ENCODE measurements at places on chromosomes 4 and X.

DNA sequence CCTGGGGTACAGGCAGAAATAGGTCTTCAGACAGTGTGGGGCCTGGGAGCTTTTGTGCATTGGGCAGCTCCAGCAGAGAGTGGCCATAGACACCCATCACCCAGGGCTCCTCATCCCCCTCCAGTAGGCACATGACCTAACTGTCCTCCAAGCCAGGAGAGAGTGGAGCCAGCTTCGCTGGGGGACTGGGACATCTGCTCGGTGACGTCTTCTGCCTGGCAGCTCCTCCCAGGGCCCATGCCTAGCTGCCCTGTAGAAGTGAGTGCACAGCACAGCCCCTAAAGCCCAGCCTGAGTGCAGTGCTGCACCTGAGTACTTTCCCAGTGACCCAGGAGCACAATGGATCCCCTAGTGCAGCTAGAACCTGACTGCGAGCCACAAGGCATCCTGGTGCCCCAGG is 279.7 kb upstream of the SLC7A11 start:
- DNase-seq: no peak

DNA sequence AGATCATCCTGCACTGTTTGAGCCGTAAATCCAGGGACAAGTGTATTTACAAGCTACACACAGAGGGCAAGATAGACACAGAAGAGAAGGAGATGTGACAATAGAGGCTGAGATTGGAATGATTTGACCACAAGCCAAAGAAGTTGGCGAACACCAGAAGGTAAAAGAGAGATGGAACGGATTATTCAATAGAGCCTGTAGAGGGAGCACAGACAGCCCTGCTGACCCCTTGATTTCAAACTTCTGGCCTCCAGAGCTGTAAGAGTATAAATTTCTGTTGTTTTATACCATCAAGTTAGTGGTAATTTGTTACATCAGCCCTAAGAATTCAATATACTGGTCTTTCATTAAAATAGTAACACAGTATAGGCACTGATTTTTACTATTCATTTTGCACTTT is 447.8 kb downstream of the FAT4 start:
- no peak for DNase-seq

DNA sequence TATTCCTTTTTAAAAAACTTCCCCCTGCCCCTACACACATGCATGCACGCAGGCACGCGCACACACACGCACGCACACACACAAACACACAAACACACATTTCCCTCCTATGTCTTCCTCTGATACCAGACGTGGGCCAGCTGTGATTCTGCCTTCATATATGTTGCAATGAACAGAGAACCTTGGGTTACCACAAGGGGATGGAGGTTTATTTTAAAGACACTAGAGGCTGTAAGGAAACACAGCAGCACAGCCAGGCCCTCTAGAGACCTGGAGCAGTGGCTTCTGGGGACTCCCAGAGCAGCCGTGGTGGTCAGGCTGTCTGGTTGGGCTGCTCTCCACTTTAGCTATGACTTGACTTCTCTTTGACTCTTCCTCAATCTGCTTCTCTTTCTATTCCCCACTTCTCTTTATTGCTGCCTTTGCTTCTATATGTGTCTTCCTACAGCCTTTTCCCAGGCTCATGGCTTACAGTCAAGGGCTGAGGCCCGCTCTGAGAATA is 3.2 kb upstream of the TLR10 start:
- no peak for DNase-seq

GRCh38 chr4:182143086-182143821 is 99.9 kb upstream of the TENM3 start:
- no peak for DNase-seq

DNA sequence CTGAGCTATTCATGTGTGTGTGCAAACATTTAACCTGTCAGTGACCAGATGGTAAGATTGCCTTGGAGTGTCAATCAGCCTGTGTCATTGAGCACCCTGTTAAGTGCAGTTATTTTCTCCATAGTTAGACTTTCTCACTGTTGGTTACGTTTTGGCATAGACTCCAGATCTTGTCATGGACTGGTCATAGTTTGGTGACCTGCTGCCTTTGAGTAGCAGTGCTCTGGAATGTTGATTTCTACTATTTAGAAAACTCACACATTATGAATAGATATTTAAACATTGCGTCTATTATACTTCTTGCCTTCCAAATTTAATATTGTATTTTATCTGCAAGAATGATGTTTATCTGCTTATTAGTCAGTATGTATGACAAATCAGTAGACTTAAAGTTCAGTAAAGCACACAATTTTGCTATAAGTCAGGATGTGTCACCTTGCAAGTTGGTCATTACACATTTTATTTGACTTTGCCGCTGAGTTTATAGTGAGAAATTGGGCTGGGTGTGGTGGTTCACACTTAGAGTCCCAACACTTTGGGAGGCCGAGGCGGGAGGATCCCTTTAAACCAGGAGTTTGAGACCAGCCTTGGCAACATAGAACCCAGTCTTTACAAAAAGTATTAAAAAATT is 42.4 kb downstream of the KIAA0232 start:
- DNase-seq: no peak

DNA sequence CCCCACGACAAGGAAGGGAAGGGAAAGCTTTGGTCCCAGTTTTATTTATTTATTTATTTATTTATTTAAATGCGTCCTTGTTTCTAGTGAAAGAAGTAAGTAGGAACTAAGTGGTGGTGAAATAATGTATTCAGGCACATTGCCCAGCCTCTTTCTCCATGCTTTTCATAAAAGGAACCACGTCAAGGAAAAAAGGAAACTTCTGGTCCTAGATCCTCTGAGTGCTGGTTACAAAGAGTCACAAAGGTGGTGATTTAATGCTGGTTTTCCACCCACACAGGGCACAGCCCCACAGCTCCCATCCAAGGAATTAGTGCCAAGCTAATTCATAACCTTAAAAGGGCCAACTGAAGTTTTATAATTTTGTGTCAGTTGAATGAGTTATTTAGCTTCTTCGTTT is 206.6 kb upstream of the GYPA start:
- DNase-seq: no peak

GRCh38 chr4:1899149-1900086 is 28.2 kb downstream of the NSD2 start:
- DNase-seq: peak; percentile 92

DNA sequence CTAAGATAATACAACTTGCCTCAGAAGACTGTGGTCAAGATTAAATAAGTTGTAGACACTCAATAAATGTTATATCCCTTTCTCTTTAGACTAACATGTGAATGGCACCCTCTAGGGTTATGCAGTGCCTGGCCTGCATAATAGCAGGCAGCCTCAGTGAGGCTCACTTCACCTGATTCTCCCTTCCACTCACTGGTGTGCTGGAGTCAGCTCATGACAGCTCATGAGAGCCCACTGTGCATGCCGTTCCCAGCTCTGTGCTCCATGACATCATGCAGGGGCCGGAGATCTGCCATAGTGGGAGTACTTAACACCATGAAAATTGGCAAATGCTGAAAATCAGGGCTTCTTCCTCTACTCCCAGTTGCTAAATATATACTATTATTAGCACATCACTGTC is 64.5 kb downstream of the TEC start:
- no peak for DNase-seq

DNA sequence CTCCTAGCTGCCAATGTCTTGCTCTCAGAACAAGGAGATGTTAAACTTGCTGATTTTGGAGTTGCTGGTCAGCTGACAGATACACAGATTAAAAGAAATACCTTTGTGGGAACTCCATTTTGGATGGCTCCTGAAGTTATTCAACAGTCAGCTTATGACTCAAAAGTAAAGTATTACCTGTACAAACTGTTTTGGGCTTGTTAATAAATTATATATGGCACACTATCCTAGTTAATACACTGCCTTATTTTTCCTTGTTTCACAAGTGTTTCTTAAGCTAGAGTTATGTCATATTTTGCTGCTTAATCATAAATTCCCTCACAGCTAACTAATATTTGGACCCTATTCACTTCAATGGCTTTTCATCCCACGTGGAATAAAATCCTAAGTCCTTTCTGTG is 45.3 kb downstream of the STK26 start:
- DNase-seq: no peak

All from esophagus muscularis mucosa (tissue), 4 donors.